ENCODE measurements at places on chromosomes 2 and 18.
A peak's percentile ranks its signal among the peaks of the same experiment; 100 is the strongest.

GRCh38 chr18:41378598-41378997 is 576.4 kb upstream of the PIK3C3 start:
- no peak for DNase-seq

GRCh38 chr2:177553176-177553884 is 160.8 kb downstream of the AGPS start:
- no peak for DNase-seq

DNA sequence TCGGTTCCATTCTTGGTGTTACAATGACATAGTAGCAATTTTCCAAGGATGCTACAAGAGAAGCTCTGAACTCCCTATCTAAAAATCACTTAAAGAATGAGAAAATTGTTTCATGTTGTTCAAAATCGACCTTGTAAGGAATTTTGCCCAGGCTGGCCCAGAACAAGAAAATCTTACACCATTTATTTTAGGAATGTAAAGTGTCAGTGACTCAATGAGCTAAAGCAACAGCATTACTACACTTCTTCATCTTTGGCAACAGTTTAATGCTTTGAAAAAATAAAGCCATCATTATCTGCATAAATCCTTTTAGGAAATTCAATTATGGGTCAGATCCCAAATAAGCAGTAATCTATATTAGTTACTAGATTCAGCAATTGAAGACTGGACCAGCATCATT is 38.6 kb downstream of the SLC25A12 start:
- DNase-seq, result no peak

DNA sequence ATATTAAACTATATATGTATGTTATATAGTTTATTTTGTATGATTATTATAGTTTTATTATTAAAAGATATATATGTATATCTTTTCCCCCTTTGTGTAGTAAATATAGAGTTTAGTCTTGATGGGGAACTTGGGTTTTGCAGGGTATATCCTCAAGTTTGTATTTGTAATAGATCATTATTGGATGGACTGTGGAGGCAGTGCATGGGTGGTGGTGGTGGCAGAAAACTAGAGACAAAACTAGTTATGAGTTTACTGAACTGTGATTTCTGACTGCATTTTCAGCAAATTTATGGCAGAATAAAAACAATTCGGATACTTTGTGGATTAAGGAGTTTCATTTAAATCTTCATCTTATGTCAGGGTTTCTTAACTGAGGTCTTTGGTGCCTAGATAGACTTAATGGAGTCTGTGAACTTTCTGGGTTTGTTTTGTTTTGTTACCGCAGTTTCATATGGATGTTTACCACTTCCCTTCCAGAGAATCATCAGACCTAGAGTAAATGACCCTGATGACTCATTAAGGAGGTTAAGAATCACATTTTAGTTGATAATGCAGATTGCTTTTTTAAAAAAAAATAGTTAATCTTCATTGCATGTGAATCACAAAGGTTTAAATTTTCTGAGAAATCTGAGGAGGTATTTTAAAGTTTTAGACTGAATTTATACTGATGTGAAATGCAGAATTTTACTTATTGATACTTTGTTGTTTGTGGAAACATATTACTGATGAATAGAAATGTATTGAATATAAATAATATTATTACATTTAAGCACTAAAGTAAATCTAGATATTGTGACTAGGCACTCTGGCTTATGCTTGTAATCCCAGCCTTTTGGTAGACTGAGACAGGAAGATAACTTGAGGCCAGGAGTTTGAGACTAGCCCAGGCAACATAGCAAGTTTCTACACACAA is 14.5 kb downstream of the EPC2 start:
- DNase-seq, result no peak

DNA sequence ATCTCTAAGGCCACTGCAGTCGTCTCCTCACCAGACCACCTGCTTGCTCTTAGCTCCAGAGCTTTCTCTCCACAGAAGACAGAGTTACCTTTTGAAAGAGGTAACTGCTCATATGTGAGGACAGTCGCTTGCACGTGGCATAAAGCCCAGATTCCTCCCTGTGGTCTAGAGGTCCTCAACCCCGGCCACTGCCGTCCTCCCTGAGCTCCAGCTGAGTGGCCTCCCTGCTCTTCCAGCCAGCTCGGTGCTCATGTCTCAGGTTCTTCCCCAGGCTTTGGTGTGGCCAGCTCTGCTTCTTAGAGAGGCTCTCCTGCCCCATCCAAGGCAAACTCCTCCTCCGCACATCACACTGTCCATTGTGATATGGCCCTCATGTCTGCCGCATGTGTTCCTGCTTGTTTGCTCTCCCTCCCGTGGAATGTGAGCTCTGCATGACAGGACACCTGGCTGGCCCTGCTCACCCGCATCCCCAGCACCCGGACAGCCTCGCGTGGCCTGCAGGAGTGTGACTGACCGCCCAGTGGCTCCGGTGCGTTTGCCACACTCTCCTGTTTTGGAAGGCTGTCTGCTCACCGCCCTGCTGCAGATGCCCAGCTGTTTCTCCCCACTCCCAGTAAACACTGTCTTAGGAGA is 91.5 kb upstream of the LDLRAD4 start:
- no peak for DNase-seq

GRCh38 chr2:26009567-26009963 is 24.3 kb upstream of the RAB10 start:
- no peak for DNase-seq

GRCh38 chr2:173914055-173914927 is 50.9 kb downstream of the SP3 start:
- DNase-seq, result no peak

- no peak for DNase-seq
Observed at GRCh38 chr2:43174368-43174916, 52.0 kb downstream of the ZFP36L2 start.

DNA sequence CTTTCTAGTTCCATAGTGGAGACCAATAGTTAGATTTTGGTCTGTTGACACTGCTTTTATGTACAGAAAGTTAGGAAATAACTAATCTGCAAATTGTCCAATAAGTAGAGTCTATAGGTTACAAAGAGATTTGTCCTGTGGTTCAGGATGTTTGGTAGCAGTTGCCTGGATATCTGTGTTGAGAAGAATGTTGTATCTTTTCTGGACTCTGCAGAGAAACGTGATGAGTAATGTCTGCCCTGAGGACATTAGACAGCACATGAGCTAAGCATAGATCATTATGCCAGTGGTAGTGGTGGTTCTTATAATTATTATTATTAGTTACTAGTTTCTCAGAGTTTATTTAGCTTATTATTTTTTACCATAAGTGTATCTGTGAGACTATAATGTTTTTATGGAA is 65.8 kb downstream of the ANKRD62 start:
- no peak for DNase-seq

- no peak for DNase-seq
Observed at GRCh38 chr2:227592694-227593387, 5.9 kb upstream of the SCYGR2 start.

GRCh38 chr2:172734711-172735581 is 699 bp upstream of the RAPGEF4 start:
- DNase-seq, result peak; percentile 29

DNA sequence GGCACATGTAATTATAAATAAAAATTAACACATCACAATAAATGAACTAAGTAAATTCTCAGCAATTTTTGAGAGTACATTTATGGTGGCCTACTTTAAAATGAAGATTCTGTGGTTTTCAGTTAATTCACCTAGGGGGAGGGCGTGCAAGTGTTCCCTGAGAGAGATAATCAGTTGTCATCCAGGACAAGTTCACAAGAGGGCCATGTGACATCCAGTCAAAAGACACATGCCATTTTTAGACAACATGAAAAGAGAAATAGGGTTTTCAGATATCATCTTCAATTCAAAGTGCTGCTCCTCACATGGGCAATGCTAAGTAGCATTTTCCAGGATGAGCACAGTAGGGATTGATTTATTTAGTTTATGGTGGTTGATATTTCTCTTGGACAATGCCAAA is 393.7 kb downstream of the STK39 start:
- no peak for DNase-seq

DNA sequence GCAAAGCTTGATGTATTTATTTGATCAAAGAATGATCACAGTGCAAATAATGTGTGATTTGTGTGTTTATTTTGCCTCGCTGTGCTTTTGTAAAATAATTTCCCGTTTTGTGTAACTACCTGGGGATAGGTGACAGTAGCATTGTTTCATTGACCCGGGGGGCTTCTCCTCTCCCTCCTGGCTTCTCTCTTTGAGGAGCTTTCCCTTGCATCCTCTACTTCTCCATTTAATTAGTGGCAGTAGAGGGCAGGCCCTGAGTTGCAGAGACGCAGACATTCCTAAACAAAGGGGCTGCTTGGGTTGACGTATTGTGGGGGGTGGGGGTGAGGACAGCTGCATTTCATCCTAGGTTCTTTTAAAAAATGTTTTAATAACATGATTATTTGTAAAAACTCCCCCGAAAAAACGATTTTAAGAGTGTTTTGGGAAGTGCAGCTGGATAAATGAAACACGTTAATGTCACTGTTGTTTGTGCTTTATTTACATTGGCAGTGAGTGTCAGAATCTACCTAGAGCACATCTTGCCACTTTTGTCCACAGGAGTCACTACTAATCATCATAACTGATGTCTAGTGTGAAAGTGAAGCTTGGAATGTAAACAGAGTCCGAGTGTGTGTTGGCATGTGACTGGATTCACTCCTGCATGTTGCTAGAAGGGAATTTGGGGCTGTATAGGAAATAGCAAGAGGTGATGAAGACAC is 2.2 kb downstream of the NEDD4L start:
- no peak for DNase-seq

- no peak for DNase-seq
Observed at GRCh38 chr2:9150906-9151305, 55.7 kb upstream of the ASAP2 start.

GRCh38 chr2:100934504-100935371 is 67.4 kb upstream of the RPL31 start:
- DNase-seq, result no peak

DNA sequence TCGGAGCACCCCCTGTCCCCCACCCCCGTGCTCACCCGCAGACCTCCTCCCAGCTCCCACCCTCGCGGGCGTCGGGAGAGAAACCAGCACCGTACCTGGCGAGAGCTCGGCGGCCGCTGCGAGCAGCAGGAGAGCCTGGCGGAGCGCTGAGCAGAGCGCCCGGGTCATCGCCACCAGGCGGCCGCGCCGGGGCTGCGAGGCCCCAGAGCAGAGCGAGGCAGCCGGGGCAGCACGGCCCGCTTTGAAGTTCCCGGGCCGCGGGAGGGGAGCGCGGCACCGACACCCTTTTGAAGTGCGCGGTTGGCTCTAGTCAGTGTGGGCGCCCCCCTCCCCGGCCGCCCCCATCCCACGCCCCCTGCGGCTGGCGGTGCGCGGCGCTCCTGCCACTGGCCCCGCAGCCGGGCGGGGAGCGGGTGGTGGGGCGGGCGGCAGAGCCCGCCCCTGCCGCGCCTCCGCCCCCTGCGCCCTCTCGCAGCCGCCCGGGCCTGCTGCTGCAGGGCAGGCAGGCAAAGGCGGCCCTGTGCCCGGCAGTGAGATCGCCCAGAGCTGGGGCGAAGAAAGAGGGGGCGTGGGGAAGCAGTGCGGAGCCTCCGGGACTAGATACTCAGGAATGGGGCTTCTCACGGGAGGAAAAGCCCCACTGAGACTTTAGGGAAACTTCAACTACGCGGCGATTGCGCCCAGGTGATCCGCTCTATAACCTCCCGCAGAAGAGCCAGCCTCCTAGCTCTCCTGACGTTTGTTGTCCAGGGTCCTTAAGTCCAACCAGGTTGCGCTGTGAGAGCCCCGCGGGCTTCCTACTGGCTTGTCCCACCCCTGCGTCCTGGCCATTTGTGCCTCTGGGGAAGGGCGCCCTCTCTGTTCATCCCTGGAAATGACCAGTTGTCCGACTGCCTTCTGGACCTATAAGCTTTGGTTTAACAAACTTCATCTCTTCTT is at the start of gene ACVR1C:
Gene ACVR1C, minus strand, starts transcription at position 388 of the 939 bp plus-strand sequence. Its CDS starts 220 bp downstream, at position 168.
- peak; percentile 80 for DNase-seq

DNA sequence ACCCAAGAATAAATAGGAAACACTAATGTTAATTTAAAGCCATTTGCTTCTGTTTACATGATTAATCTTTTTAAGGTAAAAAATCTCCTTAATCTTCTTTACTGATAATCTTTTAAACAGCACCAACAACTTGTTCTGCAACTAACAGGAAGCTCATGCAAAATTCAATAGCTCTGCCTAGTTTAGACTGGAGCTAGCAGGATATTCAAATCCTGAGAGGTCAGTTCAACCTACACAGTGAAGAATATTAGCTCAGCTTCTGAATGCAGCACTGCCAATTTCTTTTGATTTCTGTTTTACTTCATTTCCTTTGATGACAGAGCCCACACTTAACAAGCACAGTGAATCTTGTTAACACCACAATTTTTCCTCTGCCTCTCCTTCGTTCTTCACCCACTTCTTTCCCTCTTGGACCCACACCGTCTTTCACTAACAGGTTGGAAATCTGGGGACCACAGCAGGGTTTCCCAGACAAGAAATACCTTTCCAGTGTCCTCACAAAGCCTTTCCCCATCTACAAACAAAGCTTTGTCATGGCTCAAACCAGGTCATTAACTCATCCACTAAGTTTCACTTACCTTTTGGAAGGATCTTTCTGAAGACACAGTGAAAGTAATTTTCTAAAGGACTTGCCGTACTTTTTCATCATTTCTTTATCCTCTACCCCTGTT is 109.8 kb downstream of the STK39 start:
- DNase-seq, result no peak

DNA sequence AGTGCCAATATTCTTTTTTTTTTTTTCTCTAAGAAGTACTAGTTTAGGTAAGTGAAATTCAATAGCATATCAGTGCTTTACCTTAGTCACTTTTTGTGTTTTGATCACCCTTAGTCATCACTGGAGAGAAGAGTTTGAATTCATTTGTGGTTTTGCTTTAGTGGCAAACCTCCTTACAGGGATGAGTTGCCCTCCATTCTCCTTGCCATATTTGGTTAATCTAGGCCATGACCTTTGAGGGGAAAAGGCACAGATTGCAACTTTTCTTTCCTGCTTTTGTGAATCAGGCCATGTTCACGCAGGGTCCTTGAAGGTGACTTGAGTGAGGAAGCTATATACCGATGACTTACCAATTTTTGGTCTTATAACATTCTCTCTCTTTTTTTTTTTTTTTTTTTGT is 34.4 kb downstream of the PLEKHA3 start:
- no peak for DNase-seq

GRCh38 chr2:148906124-148906523 is 31.1 kb downstream of the KIF5C start:
- no peak for DNase-seq

DNA sequence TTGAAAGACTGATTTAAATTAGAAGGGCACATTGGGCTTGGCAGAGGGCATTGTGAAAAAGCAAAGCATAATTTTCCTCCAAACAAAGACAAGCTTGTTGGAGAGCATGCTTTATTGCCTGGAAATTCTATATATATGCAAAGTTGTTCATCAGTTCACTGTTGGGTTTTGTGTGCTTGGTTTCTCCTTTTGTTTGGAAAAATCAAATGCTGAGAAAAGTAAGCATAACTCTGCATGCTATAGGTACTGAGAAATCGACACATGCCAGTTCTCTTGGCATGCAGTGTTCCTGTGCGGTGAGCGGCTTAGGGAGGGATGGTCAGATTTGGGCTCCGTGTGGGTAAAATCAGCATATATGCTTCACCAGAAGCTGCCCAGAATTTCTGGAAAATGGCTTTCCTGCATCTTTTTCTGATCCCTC is 161.0 kb downstream of the RAPGEF4 start:
- no peak for DNase-seq

DNA sequence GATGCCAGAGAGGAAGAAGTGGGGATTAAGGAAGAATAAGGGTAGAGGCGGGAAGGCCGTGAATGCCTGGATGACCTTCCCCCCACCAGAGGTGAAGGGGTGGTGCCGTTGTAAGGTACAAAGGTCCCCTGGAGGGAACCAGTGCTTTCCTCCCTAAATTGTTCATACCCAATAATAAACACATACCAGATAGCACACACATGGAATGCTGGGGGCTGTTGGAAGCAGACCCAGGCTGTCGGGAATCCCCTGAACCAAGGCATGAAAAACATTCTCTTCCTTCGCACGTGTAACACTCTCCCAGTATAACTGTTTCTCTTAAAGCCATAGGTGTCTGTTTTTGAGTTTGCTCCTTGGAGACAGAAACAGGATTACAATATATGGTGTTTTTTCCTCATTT is 107.1 kb upstream of the CTAGE1 start:
- no peak for DNase-seq
